Effector memory CD4-positive, alpha-beta T cell (primary cell): ENCODE measurements at places on chromosomes 3 and 15.

- no peak for DNase-seq
Observed at GRCh38 chr3:189168711-189169110, 3.1 kb upstream of the TPRG1 start.

DNA sequence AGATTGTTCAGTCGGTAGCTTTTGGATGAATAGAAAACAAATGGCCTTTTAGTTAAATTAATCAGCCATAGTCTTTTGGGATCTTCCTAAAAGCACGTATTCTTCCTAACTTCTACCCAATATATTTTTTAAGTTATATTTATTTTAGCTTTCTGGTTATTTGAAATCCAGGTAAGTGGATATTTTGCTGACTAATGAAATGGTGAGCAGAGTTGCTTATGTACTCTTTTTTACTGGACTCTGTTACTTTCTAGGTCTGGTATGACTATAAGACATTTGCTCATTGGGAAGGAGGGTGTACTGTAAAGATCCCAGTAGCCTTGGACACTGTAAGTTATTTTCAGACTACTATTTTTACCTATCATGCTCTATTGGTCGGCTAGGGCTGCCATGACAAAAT lies 13.8 kb upstream of the CAPN3 start:
- DNase-seq: no peak

GRCh38 chr15:50113187-50113505 lies 5.9 kb downstream of the ATP8B4 start:
- DNase-seq: no peak

GRCh38 chr3:147705651-147706051 lies 296.5 kb downstream of the ZIC1 start:
- no peak for DNase-seq

- no peak for DNase-seq
Observed at GRCh38 chr15:45645026-45645980, 10.5 kb downstream of the SQOR start.
